ENCODE measurements at places on chromosomes 1 and 21.
A peak's percentile ranks its signal among the peaks of the same experiment; 100 is the strongest.

GRCh38 chr1:24463776-24464735 is 38.6 kb upstream of the RCAN3 start:
- ATAC-seq, result peak; percentile 92

GRCh38 chr1:32889731-32890278 is 3.5 kb downstream of the HPCA start:
- no peak for ATAC-seq

- no peak for ATAC-seq
Observed at GRCh38 chr1:151980287-151981177, 13.1 kb downstream of the S100A10 start.

DNA sequence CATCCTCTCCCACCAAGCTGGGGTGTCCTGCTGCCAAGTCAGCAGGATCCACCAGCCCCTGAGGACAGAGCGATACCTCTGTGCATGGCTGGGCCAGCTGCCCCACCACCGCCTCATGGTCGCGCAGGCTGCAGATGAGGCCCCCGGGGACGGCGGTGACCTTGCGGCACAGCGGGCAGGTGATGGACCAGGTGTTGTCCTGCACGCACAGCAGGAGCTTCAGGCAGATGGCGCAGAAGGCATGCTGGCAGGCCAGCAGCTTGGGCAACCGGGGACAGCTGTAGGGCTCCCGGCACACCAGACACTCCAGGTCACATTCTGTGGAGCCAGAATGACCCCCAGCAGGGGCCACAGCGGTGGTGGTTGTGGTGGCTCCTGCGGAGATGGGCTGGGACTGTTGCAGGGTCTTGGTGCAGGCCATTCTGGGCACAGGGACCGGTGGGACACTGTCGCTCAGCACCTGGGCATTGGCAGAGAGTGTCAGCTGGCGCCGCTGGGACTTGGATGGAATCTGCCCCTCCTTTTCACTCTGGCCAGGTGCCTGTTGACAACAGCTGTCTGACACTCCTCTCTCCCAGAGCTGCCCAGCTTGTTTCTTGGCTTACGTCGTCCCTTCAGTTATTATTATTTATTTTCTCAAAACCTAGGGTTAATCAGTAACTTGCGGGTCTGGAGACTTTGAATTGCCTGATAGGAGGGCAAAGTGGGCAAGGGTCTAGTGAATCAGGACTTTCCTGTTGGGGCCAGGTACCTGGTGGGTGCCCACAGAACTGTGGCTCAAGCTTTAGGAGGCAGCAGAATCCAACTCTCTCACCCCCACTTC is at the start of gene RNF186:
Gene RNF186, minus strand, starts transcription at position 603 of the 823 bp plus-strand sequence. Its CDS starts 182 bp downstream, at position 421.
- no peak for ATAC-seq

GRCh38 chr1:225486856-225487255 is 59.0 kb upstream of the LBR start:
- ATAC-seq, result no peak

GRCh38 chr1:219381396-219381795 is 207.7 kb downstream of the LYPLAL1 start:
- no peak for ATAC-seq

DNA sequence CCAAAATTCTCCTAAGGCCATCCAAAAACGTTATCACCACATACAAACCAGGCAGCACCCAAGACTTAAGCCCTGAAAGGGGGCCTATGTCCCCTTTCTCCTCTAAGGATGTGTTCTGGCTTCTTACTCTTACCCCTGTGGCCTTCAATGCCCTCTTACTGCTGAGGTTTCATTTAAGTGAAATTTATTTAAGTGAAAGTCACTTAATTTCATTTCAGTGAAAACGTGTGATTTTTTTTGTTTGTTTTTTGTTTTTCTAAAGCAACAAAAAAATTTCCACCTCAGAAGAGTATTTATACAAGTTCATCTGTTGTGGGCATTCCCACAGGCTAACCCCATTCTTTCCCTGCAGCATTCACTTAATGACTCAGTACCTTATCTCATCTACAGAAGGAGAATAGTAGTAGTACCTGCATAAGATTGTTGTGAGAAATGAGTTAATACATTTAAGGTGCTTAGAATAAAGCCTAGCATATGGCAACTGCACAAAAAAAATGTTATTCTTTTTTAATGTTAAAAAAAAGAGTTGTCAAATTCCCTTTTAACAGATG is 220.6 kb downstream of the CHRM3 start:
- no peak for ATAC-seq

- ATAC-seq, result peak; percentile 58
Observed at GRCh38 chr1:172654535-172654934, 4.4 kb upstream of the FASLG start.

GRCh38 chr1:219568733-219569132 is 44.2 kb downstream of the ZC3H11B start:
- ATAC-seq, result no peak

DNA sequence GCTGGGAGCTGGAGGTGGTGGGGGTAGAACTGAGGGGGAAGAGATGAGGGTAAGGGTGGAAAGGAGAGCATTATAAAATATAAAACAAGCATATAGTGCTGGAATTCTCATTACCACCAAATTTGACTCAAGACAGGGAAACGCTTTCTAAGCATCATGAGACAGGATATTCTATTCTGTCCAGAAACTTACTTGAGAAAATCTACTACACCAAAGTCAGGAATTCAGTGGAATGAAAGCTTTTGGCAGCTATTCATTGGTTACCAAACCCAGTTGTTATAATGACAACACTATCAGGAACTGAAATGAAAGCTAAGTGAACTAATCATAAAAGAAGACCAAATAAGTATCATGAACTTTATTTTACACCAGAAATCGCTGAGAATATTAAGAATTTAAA is 14.5 kb downstream of the AIDA start:
- ATAC-seq, result no peak

DNA sequence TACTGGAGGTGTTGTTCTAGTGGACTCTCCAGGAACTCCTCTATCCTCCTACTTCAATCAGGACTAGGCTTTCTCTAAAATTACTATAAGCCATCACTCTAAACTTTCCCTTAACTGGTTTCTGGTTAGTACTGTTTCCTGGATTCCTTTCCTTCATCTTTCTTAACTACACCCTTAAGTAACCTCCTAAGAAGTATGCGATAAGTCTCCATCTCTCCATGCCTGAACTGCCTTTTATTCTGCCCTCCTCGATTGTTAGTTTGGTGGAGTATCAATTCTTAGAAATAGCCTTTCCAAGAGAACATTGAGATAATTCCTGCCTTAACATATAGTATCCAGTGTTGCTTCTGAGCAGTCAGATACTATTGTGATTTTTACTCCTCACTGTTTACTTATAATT is 162.9 kb upstream of the PDE4B start:
- no peak for ATAC-seq

DNA sequence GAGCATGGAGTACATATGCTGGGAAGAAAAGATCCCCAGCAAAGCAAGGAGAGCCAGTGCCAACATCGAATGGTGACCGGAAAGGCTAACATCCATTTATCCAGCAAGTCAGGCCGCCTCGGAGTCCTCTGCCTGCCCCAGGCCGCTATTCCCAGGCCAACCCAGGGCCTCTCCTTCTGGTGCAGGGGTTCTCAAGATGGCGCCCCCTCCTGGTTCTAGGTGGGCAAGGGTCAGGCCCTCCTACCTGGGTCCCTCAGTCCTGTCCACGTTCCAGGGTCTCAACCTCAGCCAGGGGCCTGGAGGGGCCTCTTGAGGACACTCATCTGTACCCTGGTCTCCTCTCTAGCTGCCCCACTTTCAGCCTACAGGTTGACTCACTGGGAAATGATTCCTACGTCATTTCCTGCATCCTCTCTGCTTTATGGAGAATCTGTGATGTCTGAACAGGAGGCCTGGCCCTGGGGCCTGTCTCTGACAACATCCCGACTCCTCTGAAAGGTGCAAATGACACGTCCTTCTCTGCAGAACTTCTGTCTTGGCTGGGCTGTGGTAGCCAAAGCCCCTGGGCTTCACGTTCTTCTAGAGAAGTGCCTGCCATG is 145.3 kb downstream of the PSMG1 start:
- no peak for ATAC-seq

- ATAC-seq, result no peak
Observed at GRCh38 chr1:208156741-208157140, 87.4 kb downstream of the PLXNA2 start.

GRCh38 chr1:212242288-212242984 is 42.8 kb upstream of the PPP2R5A start:
- ATAC-seq, result no peak

DNA sequence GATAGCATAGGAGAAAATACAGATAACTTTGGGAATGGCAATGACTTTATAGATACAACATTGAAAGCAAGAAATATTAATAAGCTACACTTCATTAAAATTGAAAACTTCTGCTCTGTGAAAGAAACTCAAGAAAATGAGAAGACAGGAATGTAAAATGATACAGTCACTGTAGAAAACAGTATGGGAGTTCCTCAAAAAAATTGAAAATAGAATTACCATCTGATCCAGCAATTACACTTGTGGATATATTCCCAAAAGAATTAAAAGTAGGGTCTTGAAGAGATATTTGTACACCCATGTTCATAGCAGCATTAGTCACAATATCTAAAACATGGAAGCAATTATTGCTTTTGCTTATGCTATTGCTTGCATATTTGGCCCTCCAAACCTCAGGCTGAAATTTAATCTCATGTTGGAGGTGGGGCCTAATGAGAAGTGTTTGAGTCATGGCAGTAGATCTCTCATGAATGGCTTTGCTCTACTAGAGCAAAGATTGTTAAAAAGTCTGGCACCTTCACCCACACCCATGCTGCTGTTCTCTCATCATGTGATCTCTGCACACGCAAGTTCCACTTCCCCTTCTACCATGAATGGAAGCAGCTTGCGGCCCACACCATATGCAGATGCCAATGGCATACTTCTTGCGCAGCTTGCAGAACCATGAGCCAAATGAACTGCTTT is 15.3 kb upstream of the AHCYL1 start:
- peak; percentile 99 for ATAC-seq

- ATAC-seq, result no peak
Observed at GRCh38 chr1:218436997-218437396, 91.9 kb downstream of the TGFB2 start.

GRCh38 chr1:100896481-100896982 is 642 bp downstream of the SLC30A7 start:
- ATAC-seq, result peak; percentile 7

- peak; percentile 20 for ATAC-seq
Observed at GRCh38 chr1:29123053-29123886, 433 bp downstream of the TMEM200B start.

- ATAC-seq, result no peak
Observed at GRCh38 chr21:24369746-24370145, 1237.5 kb downstream of the MRPL39 start.

DNA sequence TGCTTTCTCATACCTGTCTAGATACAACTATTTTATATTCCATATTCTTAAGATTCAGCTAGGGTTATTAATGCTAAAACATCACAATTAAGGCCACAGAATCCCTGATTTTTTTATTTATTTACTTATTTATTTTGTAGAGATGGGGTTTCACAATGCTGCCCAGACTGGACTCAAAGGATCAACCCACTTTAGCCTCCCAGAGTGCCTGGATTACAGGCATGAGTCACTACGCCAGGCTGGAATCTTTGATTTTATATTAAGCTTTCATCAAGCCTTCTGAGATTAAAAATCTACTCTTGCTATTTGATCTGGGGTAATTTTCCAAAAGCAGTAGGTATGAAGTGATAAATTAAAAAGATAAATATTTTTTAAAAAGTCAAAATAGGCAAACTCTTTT is 38.9 kb downstream of the MCOLN2 start:
- no peak for ATAC-seq

- ATAC-seq, result no peak
Observed at GRCh38 chr1:17185485-17185860, 19.5 kb upstream of the PADI1 start.

GRCh38 chr1:161838362-161838761 is 72.2 kb downstream of the ATF6 start:
- no peak for ATAC-seq

DNA sequence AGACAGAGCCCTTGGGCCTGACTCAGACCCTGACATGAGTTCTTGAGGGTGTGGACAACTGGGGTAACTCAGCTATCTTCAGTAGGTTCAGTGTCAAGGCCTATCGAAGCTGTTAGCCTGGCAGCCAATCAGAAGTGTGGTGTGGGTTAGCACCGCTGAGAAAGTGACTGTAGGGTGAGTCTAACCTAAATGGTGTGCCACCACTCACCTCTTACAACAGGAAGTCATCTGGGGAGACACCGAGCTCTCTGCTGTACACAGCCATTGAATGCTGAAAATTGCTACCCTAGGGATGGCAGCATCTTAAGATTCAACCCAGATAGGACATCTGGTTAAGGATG is 44.6 kb downstream of the RASSF5 start:
- no peak for ATAC-seq

DNA sequence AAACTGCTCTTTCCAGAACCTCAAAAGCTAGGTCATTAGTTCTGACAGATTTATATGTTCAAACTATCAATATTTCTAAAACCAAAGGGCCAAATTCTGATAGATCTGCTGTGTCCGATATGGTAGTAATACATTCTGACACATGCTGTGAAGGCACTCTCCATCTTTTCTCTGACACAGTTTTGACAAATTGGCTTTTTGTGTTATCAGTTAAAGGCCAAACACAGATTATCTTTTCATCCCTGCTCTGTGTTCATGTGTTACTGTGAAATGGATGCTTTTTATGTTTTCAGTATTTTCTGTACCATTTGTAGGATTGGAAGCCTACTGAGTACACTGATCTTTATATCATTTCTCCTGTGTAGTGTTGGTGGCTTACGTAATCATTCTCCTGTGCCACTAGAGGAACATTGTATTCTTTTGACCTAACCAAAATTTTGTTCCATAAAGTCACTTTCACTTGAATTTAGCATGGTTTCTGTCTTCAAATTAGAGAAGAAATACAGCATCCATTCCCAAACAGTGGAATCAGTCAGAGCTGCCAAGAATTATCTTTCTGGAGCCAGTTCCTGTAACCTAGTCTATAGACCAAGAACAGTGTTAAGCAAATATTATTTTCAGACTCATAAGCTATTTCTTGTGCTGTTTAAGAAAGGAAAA is 137.2 kb downstream of the ADGRL2 start:
- no peak for ATAC-seq

GRCh38 chr1:31643976-31644559 is 608 bp downstream of the PEF1 start:
- ATAC-seq, result no peak

- no peak for ATAC-seq
Observed at GRCh38 chr1:246197076-246197475, 310.0 kb downstream of the SMYD3 start.

GRCh38 chr21:31993826-31994825 is 121.3 kb downstream of the HUNK start:
- peak; percentile 75 for ATAC-seq

DNA sequence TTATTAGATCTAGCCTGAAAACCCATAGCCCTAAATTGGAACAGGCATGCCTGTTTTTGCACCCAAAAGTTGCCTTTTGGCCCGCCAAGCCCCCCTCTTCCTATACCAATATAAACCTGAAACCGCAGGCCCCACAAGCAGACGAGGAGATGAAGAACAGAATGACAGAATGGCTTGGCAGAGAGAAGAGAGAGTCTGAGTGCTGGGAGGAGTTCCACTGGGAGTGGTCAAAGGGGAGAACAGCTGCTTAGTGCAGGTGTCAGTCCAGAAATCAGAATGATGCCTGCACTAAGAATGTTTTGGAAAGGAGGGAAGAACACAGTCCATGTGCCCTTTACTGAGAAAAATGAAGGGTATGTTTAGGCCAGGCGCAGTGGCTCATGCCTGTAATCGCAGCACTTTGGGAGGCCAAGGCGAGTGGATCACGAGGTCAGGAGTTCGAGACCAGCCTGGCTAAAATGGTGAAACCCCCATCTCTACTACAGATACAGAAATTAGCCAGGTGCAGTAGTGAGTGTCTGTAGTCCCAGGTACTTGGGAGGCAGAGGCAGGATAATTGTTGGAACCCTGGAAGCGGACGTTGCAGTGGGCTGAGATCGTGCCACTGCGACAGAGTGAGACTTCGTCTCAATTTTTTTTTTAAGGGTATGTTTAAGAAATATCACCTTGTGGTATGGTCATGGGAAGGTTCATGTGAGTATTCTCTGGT is 9.4 kb downstream of the DYRK1A start:
- no peak for ATAC-seq

Measured in motor neuron (in vitro differentiated cells).